ENCODE measurements at places on chromosomes 16 and 17.

- no peak for DNase-seq
Measured at GRCh38 chr17:16873174-16874035, 98.5 kb downstream of the TNFRSF13B start.

DNA sequence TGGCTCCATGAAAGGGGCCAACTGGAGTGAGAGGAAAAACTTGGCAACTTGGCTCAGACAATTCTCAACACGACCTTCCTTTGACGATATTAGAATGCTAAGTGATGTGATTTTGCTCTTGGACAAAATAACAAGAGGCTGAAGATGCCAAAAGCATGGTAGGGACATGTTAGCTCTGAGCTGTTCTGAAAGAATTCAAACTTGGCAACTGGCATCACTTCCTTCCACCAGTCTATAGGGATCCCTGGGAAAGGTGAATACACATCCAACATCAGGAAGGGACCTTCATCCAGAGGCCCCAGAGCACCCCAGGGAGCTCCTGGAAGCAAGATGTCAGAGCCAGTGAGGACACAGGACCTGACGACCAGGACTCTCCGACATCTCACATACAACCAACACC is 4.3 kb downstream of the KRT37 start:
- DNase-seq, result no peak

- no peak for DNase-seq
Measured at GRCh38 chr17:27216836-27217235, 77.1 kb upstream of the WSB1 start.

DNA sequence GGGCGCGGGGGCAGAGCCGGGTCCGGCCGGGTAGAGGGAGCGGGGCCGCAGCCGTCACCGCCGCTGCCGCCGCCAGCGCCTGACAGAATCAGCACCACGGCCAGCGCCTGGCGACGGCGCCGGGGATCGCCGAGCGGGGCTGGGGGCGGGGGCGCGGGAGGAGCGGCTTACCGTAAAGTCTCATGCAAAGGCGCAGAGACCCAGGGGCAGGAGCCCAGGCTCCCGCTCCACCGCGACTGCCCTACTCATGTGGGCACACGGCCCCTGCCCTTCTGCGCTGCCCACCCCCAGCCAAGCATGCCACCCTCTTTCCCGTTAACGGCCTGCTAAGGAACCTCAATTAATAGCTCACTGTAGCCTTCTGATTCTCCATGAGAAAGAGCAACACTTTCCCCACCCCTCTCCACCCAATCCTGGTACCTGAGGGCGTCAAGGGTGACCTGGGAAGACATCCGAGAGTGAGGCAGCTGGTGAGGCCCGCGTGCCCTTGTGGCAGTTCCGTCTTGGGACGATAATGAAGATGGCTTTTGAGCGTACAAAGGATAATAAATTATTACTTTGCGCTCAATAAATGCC is at the start of gene SEZ6:
SEZ6 (minus strand) TSS at position 98 of the 576 bp plus-strand sequence. CDS start 164 bp downstream, outside the sequence.
- DNase-seq, result peak; percentile 71

GRCh38 chr17:61454381-61455323 is 2.4 kb downstream of the TBX4 start:
- no peak for DNase-seq

- no peak for DNase-seq
Measured at GRCh38 chr16:27465483-27465879, 63.5 kb downstream of the IL21R start.

- no peak for DNase-seq
Measured at GRCh38 chr17:72219137-72219823, 98.5 kb downstream of the SOX9 start.

- DNase-seq, result peak; percentile 97
Measured at GRCh38 chr17:81471818-81472456, 40.7 kb downstream of the ACTG1 start.

- peak; percentile 57 for DNase-seq
Measured at GRCh38 chr16:50183316-50183715, 30.2 kb downstream of the TENT4B start.

DNA sequence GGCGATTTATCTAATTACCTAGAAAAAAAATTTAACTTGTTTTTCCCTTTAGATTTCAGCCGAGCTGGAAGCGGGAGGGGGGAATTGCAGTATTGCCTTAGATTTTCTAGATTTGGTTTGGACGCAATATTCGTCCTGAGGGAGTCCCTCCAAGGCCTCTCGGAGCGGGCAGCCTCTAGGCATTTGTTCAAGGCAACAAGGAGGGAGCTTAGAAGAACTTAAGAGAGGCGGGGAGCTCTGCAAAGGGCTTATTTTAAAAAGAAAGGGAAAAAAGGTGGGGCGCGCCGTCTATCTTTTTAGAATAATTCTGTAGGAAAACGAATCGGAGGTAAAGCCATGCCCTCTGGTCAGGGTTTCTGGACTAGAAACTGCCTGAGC is 407 bp upstream of the TMEM94 start:
- no peak for DNase-seq

DNA sequence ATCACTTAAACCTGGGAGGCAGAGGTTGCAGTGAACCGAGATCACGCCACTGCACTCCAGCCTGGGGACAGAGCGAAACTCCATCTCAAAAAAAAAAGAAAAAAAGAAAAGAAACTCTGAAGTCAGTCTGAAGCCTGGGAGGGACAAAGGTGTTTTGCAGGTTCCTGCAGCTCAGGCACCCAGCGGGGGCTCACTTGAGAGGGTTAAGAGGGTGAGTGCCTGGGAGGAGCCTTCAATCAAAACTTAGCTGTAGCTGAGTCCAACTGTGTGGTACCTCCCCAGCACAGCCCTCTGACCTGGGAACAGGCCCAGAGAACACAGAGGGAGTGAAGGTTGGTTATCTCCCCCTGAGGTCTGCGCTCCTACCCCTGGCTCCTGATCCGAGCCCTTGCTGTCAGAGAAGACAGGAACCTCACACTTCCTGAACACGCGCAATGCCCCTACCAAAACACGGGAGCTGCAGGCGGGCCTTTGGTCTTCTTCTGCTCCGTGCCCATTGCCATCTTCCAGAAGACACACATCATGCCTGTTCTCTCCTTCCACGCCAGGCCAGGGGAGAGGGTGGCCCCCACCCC is 20.4 kb upstream of the ZC3H18 start:
- no peak for DNase-seq

DNA sequence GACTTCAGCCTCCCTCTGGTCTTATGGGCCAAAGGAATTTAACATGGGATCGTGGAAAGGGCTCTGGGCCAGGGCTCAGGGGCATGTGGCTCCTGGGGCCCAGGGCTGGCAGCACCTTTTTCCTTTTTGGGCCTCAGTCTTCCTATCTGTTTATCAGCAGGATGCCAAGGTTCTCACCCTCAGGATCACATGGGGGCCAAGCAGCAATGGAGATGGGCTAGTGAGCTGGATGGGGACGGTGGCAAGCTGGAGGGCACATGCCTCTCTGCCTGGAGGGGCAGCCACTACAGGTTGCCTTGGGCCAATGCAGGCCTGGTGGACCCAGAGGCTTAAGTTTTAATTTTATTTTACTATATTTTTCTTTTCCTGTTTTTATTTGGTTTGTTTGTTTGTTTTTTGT is 95.4 kb downstream of the CYLD start:
- no peak for DNase-seq

- no peak for DNase-seq
Measured at GRCh38 chr16:85626191-85626981, 13.3 kb downstream of the GSE1 start.

- DNase-seq, result no peak
Measured at GRCh38 chr17:61245706-61246135, 153.9 kb upstream of the TBX2 start.
